ENCODE measurements at places on chromosomes 4 and X.

DNA sequence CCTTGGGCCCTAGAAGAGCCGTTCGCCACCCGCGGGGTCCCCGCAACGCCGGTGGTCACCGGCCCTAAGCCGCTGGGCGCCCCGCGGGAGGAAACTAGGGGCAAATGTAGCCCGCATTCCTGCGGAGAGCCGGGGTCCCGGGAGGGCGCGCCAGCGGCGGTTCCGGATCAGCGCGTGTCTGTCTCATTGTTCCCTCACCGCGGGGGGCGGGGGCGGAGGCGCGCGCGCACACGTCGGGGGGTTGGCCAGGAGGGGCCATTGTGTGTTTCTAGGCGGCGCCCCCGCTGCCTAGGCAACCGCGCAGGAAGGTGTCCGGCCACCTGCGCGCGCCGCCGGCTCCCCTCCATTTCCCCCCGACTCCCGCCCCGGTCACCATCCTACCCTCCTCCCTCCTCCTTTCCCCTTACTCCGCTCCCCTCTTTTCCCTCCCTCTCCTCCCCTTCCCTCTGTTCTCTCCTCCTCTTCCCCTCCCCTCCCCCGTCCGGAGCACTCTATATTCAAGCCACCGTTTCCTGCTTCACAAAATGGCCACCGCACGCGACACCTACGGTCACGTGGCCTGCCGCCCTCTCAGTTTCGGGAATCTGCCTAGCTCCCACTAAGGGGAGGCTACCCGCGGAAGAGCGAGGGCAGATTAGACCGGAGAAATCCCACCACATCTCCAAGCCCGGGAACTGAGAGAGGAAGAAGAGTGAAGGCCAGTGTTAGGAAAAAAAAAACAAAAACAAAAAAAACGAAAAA lies 789 bp upstream of the DDX3X start:
- no peaks in the 10 kb centered on the region for H3K36me3 ChIP-seq
- H3K27ac ChIP-seq: no peak overlapping the region
- DNase-seq: peak; percentile 45
- H3K4me3 ChIP-seq: peak overlapping the region; percentile 95
- no peaks in the 10 kb centered on the region for H3K27me3 ChIP-seq
- peaks cover 2% of the 10 kb centered on the region for H3K4me1 ChIP-seq

DNA sequence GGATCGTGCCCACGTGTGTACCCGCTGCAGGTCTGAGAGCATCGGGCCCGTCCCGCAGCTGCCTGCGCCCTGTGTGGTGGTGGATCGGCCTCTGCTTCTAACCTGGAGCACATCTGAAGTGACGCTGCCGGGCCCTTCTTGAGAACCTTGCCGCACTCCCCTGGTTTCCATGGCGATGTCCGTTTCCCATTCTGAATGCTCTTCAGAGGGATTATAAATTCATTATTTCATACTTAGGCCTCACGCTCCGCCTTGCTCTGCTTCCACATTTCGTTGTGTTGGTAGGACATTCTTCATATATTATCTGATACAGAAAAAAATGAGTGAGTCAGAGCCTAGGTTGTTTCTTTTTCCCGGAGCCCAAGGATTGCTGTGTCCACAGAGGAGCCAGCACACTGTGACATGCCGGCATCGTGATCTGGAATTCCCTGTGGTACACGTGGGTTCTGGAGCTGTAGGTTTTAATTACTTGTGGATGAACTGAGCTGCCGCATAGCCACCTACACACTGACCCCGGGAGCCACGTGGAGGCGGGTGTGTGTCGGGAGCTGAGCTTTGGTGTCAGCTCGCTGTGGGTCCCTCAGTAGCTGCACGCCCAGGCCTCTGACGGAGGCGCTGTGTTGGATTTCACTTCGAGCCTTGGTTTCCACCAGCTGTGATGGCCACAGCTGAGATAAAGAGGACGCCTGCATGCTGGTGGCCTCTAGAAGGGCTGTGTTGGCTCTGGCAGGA lies 63.4 kb downstream of the PSAPL1 start:
- H3K4me3 ChIP-seq: no peak overlapping the region
- H3K4me1 ChIP-seq: no peaks in the 10 kb centered on the region
- no peak for DNase-seq
- no peak overlapping the region for H3K27ac ChIP-seq

GRCh38 chr4:173243321-173243720 lies 74.7 kb downstream of the GALNT7 start:
- no peak for DNase-seq
- no peak overlapping the region for H3K4me3 ChIP-seq
- no peaks in the 10 kb centered on the region for H3K27me3 ChIP-seq
- no peaks in the 10 kb centered on the region for H3K36me3 ChIP-seq

GRCh38 chrX:15679246-15679645 lies 14.6 kb upstream of the CLTRN start:
- no peaks in the 10 kb centered on the region for H3K27me3 ChIP-seq
- DNase-seq: no peak
- H3K27ac ChIP-seq: no peak overlapping the region
- H3K4me3 ChIP-seq: no peak overlapping the region

- H3K36me3 ChIP-seq: no peaks in the 10 kb centered on the region
- DNase-seq: no peak
- no peaks in the 10 kb centered on the region for H3K27me3 ChIP-seq
- H3K4me3 ChIP-seq: no peak overlapping the region
- H3K4me1 ChIP-seq: no peaks in the 10 kb centered on the region
Observed at GRCh38 chrX:14698790-14699189, 169.5 kb downstream of the GLRA2 start.

- H3K4me1 ChIP-seq: no peaks in the 10 kb centered on the region
- H3K36me3 ChIP-seq: no peaks in the 10 kb centered on the region
- no peak for DNase-seq
Observed at GRCh38 chr4:88697588-88698329, at the start of gene NAP1L5. Gene NAP1L5 (minus strand): TSS chr4:88697829. CDS start chr4:88697754, 75 bp downstream.

DNA sequence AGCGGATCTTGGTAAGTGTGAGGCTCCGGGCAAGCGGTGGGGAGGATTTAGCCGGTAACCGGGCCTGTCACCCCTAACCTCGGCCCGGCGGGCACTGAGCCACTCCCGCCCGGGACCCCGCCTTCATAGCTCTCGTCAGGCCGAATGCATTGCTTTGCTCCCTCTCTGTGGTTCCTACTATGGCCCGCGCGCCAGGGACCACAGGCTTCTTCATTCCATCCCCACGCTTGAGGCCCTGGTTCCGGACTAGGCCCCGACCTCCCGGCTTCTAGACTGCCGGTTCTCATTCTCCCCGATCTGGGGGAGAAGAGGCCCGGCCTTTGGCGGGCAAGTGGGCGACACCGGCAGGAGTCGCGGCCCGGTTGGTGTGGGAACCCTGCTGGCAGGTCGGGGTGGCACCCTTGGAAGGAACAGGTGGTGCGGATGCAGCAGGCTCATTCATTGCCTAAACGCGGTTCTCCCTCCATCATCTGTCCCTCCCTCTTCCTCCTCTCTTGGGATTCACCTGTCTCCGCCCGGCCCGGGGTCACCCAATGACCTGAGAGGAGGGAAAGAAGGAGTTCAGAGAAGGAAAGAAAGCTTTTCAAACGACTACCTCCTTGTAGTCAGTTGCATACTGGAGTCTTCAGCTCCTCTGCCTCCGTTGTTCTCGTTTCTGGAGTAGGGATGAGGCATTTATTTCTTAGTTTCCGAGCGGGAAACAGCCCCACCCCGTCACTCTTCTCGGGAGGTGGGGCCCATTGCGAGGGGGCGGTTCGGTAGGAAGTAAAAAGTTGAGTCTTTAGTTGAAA lies at the start of gene NDUFC1:
Gene NDUFC1, minus strand, starts transcription at position 657 of the 791 bp plus-strand sequence. CDS start 6,679 bp downstream, outside the sequence.
- no peak for DNase-seq
- no peak within 1 kb of the TSS for H3K27ac ChIP-seq
- no peaks in the 10 kb centered on the region for H3K27me3 ChIP-seq

- no peak for DNase-seq
- H3K27ac ChIP-seq: no peak overlapping the region
- no peaks in the 10 kb centered on the region for H3K4me1 ChIP-seq
- H3K4me3 ChIP-seq: no peak overlapping the region
Observed at GRCh38 chr4:67853336-67853735, 30.5 kb downstream of the TMPRSS11D start.

- DNase-seq: no peak
- H3K27ac ChIP-seq: no peak overlapping the region
- H3K4me1 ChIP-seq: no peaks in the 10 kb centered on the region
- no peaks in the 10 kb centered on the region for H3K27me3 ChIP-seq
- H3K36me3 ChIP-seq: no peaks in the 10 kb centered on the region
- no peak overlapping the region for H3K4me3 ChIP-seq
Observed at GRCh38 chr4:88211473-88212252, 53.2 kb upstream of the ABCG2 start.

GRCh38 chr4:168019019-168019651 lies 73.2 kb upstream of the ANXA10 start:
- H3K4me3 ChIP-seq: no peak overlapping the region
- H3K4me1 ChIP-seq: no peaks in the 10 kb centered on the region
- H3K27ac ChIP-seq: no peak overlapping the region
- no peaks in the 10 kb centered on the region for H3K36me3 ChIP-seq

- H3K4me1 ChIP-seq: no peaks in the 10 kb centered on the region
- H3K27ac ChIP-seq: no peak overlapping the region
- DNase-seq: no peak
- H3K36me3 ChIP-seq: no peaks in the 10 kb centered on the region
- H3K4me3 ChIP-seq: no peak overlapping the region
Observed at GRCh38 chr4:25358515-25359275, 18.4 kb upstream of the ANAPC4 start.

GRCh38 chr4:8468746-8469535 lies 28.4 kb downstream of the TRMT44 start:
- peak; percentile 39 for DNase-seq
- no peaks in the 10 kb centered on the region for H3K27me3 ChIP-seq
- peaks cover 21% of the 10 kb centered on the region for H3K36me3 ChIP-seq
- no peak overlapping the region for H3K27ac ChIP-seq
- H3K4me1 ChIP-seq: no peaks in the 10 kb centered on the region
- H3K4me3 ChIP-seq: no peak overlapping the region

GRCh38 chrX:47158131-47158530 lies 13.1 kb downstream of the RBM10 start:
- H3K36me3 ChIP-seq: peaks cover 11% of the 10 kb centered on the region
- H3K4me1 ChIP-seq: no peaks in the 10 kb centered on the region
- DNase-seq: no peak
- no peaks in the 10 kb centered on the region for H3K27me3 ChIP-seq
- no peak overlapping the region for H3K4me3 ChIP-seq

- no peak overlapping the region for H3K27ac ChIP-seq
- H3K36me3 ChIP-seq: no peaks in the 10 kb centered on the region
- no peak overlapping the region for H3K4me3 ChIP-seq
- no peaks in the 10 kb centered on the region for H3K27me3 ChIP-seq
- no peaks in the 10 kb centered on the region for H3K4me1 ChIP-seq
- no peak for DNase-seq
Observed at GRCh38 chrX:70769659-70770227, 138.8 kb downstream of the TEX11 start.

DNA sequence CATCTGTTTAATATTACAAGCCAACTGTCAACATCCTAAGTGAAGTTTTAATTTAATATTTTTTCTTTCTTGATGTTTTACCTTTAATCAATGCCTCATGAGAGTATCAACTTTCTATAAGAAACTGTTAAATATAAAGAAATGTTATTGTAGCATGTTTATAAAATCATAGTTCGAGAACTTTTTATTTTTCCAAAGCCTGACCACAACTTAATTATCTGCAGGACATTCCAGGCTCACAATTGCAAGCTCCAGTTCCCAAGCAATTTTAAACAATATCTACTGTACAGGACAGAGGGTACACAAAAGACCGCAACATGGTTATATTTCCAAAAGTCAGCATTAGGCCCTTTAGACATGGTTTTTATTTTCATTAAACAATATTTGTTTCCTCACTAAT lies 20.1 kb downstream of the STX18 start:
- no peaks in the 10 kb centered on the region for H3K4me1 ChIP-seq
- H3K4me3 ChIP-seq: no peak overlapping the region
- H3K36me3 ChIP-seq: no peaks in the 10 kb centered on the region
- H3K27me3 ChIP-seq: no peaks in the 10 kb centered on the region
- H3K27ac ChIP-seq: no peak overlapping the region
- DNase-seq: no peak

GRCh38 chr4:113665036-113665435 lies 96.5 kb downstream of the CAMK2D start:
- H3K27me3 ChIP-seq: no peaks in the 10 kb centered on the region
- no peaks in the 10 kb centered on the region for H3K36me3 ChIP-seq
- H3K4me1 ChIP-seq: no peaks in the 10 kb centered on the region
- no peak overlapping the region for H3K4me3 ChIP-seq
- no peak overlapping the region for H3K27ac ChIP-seq

GRCh38 chr4:104494822-104495559 lies at the start of gene CXXC4:
Gene CXXC4 (minus strand): TSS chr4:104494894. CDS start chr4:104491802, 3,092 bp downstream.
- H3K36me3 ChIP-seq: no peaks in the 10 kb centered on the region
- no peaks in the 10 kb centered on the region for H3K27me3 ChIP-seq
- peaks cover 2% of the 10 kb centered on the region for H3K4me1 ChIP-seq
- no peak for DNase-seq
- peak within 1 kb of the TSS; percentile 65 for H3K4me3 ChIP-seq

DNA sequence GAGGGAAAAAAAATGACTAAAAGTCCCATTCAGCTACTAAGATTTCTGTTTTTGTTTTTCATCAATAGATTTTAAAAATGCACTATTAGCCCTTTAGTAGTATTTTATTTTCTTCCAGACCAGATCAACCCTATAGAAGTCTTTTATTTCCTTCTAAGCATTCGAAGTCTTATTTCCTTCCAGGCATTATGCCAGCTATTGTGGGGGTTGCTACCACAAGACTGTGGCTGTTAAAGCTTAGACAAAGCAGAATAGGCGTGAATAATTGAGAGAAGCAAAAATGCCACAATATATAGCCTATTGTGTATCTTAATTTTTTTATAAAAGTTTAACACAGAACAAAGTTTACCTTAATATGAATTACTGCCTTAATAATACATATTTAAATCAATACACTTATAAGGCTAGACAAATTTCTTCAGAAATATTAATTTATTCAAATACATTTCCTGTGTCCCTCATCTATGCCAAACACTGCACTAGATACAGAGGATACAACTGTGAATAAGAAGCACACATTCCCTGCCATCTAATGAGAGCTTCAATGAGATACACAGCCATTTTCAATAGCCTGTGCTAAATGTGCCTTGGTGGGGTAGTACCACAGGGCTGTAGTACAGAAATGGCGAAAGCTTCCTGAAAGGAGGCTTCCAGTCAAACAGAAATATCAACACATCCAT lies 33.1 kb downstream of the SLC10A7 start:
- no peaks in the 10 kb centered on the region for H3K27me3 ChIP-seq
- no peak overlapping the region for H3K4me3 ChIP-seq
- H3K36me3 ChIP-seq: no peaks in the 10 kb centered on the region
- no peak overlapping the region for H3K27ac ChIP-seq
- no peaks in the 10 kb centered on the region for H3K4me1 ChIP-seq

- no peak overlapping the region for H3K27ac ChIP-seq
- H3K36me3 ChIP-seq: no peaks in the 10 kb centered on the region
- no peaks in the 10 kb centered on the region for H3K27me3 ChIP-seq
- no peak overlapping the region for H3K4me3 ChIP-seq
- no peak for DNase-seq
Observed at GRCh38 chr4:139808808-139809756, 143.5 kb downstream of the MGST2 start.

All from iPS DF 6.9 (cell line).